ENCODE measurements at places on chromosomes 4 and X.
A peak's percentile ranks its signal among the peaks of the same experiment; 100 is the strongest.

DNA sequence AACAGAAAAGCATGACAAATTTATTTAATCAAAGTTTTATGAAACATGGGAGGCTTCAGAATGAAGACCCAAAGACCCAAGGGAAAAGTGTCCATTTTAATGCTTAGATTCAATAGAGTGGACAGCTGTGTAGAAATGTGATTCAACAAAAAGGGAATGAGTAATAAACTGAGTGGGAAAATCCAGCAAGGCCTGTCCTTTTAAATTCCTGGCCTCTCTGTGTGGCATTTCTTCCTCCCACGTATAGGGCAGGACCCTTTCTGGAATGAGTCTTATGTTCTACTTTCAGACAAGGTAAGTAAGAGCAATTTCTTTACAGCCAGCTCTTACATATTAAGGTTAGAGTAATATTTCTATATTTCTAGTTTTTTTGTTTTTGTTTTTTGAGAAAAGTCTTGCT lies 14.5 kb downstream of the AASDH start:
- DNase-seq: peak; percentile 20

DNA sequence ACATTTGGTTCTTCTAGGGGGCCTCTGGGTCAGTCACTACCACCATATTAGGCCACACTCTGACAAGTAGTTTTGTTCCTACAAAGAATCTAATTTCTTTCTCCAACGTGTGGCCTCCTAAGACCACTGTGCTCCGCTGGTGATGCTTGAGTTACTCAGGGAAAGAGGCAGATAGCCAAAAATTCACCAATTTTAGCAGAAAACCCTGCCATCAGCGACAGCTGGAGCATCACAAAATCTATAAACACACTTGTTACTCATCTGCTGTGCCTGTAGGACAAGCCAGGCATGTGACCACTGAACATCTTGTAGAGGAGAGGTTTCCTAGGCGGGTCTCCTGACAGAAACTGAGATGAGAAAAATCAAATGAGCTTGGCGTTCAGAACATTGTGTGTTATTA lies 105.4 kb downstream of the SYNPO2 start:
- no peak for DNase-seq

DNA sequence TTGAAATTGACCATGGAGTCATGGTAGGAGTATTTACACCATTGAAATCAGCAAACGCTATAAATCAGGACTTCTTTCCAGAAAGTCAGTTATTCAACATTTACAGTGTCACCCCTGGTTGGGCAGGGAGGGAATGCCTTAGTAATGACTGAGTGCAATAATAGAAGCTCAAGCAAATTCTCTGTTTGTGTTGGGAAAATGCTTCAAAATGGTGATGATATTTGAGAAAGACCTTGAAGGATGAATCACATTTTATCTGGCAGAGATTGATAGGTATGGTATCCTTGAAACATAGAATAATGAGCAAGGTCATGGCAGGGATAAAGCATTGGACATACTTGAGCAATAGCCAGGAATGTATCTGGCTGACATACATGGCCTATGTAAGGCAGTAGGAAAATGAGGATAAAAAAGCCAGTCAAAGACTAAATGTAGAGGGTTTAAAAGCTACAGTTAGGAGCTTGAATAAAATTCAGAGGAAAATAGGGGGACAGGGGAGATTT lies 248.7 kb downstream of the FMR1NB start:
- no peak for DNase-seq

DNA sequence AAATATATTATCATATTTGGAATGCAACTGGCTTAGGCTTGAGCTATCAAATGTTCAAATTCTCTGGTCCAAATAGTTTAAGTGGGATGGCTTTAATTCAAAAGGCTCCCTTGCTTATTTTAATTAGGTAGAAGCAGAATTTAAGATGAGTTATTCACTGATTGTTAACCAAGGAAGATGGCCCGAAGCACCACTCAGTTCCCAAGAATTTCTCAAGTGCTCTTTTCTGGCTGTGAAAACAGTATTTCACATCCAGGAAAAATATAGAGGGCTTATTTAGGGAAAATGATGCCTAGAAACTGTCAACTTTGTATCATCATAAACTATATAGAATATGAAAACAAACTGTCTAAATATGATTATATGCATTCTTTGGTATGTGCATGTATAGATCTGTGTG lies 246.5 kb upstream of the SFRP2 start:
- no peak for DNase-seq

DNA sequence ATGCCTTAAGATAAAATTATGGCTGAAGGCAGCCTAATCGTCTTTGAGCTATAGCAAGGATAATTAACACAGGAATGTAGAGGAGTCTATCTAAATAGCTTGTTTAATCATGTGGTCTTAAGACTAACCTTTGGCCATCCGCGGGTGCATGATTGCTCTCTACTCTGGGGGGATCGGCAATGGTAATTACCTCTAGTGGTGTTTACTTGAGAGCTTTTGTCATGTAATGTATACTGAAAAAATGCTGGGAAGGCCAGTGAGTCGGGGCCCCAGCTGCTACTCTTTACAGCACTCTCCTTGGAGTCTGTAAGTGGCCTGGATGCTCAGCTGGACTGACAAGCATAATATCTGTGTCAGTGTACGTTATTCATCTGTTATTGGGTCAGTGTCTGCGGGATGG lies 65.5 kb upstream of the GNPDA2 start:
- no peak for DNase-seq

DNA sequence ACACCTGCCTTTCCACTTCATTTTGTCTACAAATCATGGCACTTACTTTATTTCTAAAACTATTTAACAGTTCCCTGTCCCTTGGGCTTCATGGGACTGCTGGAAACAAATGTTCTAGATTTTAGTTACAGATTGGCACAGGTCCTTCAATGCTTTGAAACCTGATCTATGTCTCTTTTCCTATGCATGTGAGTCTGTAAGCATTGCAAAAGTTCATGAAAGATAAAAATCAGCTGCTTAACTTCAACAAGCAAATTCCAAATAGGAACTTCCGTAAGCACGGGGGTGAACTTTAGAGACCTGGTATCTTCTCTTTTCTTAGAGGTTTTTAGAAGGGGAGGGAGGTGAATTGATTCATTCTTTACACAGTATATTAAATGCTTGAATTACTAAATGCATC lies 9.5 kb downstream of the LGI2 start:
- no peak for DNase-seq

DNA sequence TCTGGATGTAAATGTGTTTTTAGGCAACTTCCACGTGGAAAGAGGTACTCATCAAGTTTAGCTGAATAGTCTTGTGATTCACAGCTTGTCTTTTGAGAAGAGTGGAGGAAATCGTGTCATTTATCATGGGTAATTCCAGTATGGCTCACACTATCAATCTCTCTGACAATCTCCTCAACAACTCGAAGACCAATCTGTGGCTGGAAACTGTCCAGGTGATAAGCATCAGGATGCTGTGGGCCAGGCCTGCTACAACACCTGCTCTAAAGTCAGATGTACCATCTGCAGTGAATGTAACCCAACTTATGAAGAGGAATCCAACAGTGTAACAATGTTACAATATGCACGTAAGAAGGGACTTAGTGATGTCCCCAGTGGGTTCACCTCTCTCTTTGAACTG lies 132.1 kb upstream of the GK2 start:
- DNase-seq: no peak

- DNase-seq: no peak
Observed at GRCh38 chr4:99435154-99435553, at the start of gene ADH7. Gene ADH7 (minus strand): TSS chr4:99435342. CDS start chr4:99435233, 109 bp downstream.

DNA sequence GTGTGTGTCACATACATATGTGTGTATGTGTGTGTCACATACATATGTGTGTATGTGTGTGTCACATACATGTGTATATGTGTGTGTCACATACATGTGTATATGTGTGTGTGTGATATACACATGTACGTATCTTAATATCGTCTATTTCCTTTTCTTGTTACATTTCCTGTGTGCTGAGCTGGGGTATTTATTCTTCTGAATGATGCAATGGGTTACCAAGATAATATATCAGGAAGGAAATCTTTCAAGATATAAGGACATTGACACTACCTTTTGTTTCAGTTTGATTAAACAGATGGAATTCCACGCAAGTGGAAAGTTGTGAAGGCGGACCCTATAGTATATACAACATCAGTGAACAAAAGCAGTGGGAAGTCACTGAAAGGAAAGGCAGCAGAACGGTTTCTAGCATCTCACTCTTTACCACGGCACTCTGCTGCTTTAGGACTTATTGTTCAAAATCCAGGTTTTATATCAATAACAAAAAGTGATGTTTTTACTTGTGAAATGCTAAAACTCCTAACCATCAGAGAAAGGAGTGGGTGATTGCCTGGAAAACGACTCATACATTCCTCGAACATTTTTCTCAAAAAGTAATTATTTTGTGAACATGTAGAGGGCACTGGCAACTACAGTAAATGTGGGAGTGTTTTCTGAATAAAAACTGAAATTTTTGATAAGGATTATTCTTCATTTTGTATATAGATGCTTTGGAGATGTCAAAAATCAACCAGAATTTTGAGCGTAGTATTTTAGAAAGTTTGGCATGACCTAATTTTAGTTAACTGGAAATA lies 43.1 kb upstream of the IL21 start:
- no peak for DNase-seq

DNA sequence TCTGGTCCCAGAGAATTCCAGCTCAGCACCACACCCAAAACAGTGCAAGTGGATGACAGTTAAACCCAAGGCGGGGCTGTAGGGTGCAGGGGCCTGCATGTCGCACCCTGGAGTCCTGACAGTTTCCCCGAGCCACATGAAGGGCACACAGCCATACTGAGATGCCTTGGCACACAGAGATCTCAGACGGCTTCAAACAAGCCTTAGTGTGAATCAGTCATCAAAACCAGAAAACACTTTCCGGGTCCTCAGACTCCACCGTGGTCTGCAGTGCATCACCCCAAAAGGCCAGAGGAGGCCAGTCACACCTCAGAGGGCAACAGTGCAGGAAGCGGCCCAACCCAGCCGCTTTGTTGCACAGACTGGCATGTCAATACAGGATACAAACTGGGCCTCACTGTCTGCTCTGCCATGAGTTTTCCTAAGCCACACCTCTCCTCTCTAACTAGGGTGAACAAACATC lies 64.6 kb upstream of the ENPP6 start:
- peak; percentile 19 for DNase-seq

DNA sequence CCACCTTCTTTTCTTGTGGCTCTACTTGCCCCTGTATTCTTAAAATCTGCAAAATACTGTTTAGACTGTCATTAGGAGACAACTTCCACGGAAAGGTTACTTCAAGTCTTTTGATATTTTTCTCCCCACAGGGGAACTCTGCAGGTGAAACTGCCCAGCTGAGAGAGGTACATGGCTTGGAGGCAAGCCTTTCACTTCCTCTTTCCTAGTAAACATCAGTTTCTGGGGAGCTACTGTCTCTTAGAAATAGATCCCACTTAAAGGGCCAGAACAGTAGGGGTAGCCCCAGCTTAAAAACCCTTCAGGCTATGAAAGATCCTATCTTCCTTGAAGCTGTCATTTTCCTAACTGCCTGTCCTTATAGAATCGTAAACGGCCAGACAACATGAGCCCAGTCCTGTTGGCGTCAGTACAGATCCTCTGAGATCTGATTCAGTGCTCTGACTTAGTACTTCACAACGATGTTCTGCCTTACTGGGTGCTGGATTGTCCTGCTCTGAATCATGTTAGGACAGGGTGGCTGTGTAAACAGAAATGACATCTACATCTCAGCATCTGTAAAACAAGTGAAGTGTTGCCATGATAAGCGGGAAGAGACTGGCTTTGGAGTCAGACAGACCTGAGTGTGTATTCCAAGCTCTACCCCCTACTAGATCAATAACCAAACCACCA lies 102.1 kb downstream of the ITIH6 start:
- no peak for DNase-seq

DNA sequence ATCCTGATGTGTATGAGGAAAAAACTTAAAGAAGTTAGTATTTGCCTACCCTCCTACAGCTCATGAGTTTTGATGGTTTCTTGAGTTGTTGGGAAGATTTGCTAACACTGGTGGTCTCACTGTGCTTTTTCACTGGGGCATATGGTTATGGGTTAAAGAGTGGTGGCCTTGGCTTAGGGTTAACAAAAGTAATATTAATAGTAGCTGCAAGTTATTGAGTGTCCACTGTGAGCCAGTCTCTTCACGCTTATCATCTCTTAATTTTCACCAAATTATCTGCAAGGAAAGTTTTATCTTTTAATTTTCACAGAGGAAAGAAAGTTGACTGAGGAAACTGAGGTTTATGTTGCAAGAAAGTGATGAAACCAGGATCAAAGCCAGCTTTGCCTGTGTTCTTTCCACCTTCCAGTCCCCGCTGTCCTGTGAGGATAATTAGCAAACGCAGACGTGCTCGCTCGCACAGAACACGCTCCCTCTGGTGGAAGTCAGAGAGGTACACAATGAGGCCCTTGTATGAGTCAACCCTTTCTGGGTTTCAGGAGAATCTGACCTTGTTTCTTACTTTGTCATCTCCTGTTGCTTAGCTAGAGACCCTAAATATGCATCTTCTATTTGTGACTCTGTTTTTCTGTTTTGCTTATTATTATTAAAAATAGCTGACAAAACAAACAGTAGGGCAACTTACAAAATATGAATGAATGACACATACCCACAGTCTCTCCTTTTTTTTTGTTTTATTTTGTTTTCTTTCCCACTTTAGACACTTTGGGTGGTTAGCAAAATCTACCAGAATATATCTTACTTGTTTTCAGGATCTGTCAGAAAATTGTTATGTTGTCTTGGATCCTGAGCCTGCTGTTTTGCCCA lies 94.3 kb downstream of the DDIT4L start:
- DNase-seq: peak; percentile 83

GRCh38 chrX:120485315-120485637 lies 16.2 kb upstream of the LAMP2 start:
- peak; percentile 16 for DNase-seq

DNA sequence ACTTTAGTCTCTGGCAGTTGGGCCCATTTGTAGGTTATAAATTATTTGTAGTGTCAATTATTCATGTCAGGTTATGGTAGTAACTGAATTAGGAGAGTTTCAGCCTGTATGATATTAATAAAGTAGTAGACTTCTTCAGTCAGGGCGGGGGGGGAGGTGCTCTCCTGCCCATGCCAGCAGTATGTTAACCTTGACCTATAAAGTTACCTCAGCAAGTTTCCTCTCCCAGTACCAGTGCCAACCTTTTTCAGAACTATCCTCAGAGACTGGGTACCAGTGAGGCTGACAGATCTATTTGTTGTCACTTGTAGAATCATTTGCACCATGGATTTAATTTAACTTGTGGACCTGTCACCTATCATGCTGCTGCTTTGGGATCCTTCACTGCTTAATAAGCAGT lies 88.0 kb downstream of the PRRG1 start:
- DNase-seq: no peak

Measured in RKO (cell line).